Effector memory CD8-positive, alpha-beta T cell (primary cell): ENCODE measurements at places on chromosomes 3 and 15.

DNA sequence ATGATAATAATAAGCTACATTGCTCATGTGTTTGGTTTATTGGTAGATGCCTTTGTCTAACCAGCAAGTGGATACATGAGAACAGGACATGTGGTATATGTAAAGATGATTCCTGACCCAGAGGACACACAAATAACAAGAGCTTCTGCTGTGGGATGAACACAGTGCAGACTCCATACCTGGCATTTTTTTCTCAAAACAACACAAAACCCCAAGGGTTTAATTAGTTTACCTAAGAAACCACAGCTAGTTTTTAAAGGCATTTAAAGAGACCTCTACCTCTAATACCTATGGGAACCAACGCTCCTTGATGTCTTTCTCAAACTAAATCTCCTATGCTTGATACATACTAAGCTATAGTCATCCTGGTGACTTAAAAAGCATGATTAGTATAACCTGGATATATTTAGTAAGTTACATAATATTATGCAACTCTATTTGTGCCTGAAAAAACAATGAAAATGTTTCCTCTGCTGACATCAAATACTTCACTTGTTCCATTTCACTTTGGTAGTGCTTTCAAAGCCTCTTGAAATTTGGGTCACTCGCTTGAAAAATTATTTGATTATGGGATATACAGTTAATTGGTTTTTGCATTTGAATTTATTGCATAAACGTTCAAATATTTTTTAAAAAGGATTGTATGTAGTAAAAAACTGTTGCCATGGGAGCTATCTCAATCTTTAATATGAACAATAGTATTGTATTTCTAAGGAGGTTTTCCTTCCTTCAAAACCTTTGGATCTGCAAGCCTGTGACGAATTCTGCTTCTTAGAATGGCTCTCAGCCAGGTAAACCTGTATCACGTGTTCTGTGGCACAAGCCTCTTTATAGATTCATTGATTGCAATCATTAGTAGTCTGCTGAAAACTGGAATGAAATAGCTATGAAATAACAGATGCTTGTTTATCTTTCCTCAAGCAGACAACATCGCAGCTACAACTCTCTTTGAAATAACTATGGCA is 233.0 kb upstream of the KCNMB2 start:
- DNase-seq = no peak

- no peak for DNase-seq
These were observed 374.1 kb upstream of the TBL1XR1 start for GRCh38 chr3:177571271-177571943.

DNA sequence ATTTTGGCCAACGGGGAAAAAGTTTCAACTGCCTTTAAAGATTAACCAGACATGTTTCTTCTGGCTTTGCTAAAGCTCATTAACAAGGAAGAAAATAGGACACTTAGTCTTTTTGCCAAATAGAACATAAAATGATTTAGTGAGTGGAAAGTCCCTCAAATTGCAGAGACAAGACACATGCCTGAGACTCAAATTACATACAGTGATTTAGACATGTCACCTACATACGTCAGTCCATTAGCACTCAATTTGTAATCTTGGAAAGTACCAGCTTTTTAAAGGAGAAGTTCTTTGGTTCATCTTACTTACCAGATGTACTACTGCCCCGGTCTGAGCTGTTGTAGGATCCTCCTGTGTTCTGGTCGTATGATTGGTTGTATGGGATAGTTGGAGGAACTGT is 1134.2 kb downstream of the ROBO1 start:
- DNase-seq = no peak

- no peak for DNase-seq
These were observed 219.3 kb upstream of the SLCO3A1 start for GRCh38 chr15:91634179-91634578.

DNA sequence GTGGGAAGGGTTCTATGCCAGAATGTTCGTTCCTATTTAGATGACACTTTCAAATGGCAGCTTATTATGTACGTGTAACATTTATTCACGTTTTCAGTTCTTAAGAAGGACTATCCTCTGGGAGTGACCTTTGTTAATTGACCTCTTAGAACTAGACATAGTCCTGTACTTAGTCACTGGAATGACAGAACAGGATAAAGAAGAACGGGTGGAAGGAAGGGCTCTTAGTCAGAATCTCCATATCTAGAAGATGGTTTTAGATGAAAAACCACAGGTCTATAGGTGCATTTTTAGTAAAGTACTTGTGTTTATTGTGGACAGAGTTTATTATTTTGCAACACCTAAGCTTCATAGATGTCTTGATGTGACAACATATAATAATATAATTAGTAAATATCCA is 6.5 kb downstream of the METTL6 start:
- no peak for DNase-seq

- DNase-seq = no peak
These were observed 7.7 kb upstream of the SCN10A start for GRCh38 chr3:38823722-38824121.

DNA sequence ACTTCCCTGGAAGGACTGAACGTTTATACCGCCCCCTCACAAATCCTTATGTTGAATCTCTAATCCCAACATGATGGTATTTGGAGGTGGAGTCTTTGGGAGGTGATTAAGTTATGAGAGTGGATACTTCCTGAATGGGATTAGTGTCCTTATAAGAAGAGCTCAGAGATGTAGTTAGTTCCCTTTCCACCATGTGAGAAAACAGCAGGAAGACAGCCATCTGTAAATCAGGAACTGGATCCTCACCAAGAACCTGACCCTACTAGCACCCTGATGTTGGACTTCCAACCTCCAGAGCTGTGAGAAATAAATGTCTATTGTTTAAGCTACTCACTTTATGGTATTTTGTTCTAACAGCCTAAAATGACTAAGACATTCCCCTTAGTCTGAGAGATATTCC is 33.3 kb upstream of the SACM1L start:
- DNase-seq = no peak

- no peak for DNase-seq
These were observed 51.0 kb downstream of the PHC3 start for GRCh38 chr3:170130532-170130931.

DNA sequence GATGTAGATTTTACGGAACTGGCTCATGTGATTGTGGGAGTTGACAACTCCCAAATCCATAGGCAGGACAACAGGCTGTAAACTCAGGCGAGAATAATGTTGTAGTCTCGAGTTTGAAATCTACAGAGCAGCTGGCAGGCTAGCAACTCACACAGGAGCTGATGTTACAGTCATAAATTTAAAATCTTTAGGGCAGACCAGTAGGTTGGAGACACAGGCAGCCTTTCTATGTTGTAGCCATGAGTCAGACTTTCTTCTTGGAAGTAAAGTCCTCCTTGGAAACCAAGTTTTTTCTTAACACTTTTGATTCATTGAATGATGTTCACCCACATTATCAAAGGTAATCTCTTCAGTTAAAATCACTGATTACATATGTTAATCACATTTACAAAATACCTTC is 89.1 kb upstream of the ALCAM start:
- no peak for DNase-seq

DNA sequence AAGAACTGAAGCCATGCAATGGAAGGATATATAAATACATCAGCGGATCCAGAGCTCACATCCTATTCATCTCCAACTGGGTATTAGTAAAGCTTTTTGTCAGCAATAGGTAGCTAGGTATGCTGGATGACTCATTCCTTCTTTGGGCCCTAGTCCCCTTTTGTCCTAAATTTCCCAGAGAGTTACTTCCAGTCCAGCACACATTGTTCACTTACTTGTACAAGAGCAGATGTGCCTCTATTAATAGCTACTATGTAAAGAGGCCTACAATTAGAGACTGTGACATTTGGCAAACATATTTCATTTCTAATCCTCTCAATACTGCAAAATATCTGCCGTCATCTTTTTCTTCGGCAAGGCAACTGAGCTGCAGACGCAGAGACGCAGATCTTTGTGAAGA is 1.7 kb upstream of the SLC4A7 start:
- DNase-seq = no peak

- no peak for DNase-seq
These were observed 382.5 kb upstream of the CBLB start for GRCh38 chr3:106251160-106251892.

GRCh38 chr15:29570121-29570947 is 251.9 kb downstream of the TJP1 start:
- DNase-seq = no peak

GRCh38 chr3:52022323-52023100 is 26.8 kb upstream of the RPL29 start:
- DNase-seq = no peak

- no peak for DNase-seq
These were observed 1.9 kb downstream of the KBTBD8 start for GRCh38 chr3:67000009-67000408.

GRCh38 chr3:58627570-58627885 is 39.0 kb downstream of the FAM3D start:
- DNase-seq = no peak

DNA sequence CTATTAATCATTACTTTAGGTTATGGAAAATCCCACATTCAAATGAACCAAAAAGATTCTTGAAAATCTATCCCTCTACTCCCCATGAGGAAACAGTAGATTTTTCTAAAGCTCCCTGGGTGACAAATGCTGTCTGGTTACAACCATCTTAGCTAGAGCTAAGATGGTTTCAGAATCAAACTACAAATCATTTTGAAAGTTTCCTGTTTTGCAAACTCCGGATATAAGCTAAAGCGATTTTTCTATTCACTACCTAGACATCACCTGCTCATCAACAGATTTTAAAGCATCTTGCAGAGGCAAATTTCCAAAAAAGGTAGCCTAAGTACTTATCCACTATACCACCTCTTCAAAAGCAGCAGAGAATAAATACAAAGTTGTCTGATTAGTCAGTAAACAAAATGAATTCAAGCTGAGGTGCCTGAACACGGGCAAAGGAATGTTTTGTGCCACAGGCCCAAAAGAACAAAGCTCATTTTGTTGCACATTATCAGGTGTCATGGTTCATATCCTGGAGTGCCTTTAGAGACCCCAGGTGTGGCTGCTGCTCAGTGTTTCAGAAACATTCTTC is 204.9 kb downstream of the TNIK start:
- DNase-seq = no peak

- DNase-seq = no peak
These were observed 46.5 kb upstream of the LIMD1 start for GRCh38 chr3:45547764-45548680.

- DNase-seq = no peak
These were observed 3.5 kb upstream of the MNS1 start for GRCh38 chr15:56468401-56468800.

- no peak for DNase-seq
These were observed 7.8 kb downstream of the FBXL22 start for GRCh38 chr15:63605036-63605435.

- DNase-seq = no peak
These were observed 147.9 kb upstream of the DPH6 start for GRCh38 chr15:35693886-35694285.

DNA sequence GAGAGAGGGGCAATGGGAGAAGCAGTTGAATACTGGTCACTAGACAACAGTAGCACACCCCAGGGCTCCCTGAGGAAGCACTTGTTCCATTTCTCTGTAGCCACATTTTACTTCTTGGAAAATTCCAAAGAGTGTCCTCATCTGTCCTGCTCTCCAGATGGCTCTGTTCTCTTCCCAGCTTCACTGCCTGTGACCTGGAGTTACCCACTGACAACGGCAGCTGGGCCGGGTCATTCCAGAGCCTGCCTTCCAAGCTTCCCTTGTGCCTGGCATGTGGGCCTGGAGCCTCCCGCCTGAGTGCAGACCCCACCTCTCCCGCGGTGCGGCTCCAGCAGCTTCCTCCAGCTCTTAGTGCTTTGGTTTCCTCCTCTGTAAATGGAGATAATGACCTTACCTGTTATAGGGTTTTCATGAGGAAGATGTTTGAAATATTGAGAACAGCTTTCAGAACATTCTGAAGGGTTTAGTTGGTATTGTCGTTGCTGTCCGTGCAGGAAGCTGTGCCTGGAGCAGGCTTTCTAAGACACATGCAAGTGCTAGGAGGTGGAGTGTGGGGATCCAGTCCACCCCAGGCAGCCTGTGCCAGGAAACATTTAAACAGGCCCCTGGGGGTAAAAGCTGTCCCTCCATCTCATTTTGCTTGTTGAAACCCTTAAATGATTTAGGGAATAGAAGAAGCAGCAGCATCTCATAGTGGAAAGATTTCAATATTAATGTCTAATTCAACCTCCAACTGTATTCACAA is 24.8 kb downstream of the EFCC1 start:
- no peak for DNase-seq

GRCh38 chr3:186002884-186003472 is 65.2 kb upstream of the TRA2B start:
- DNase-seq = no peak

DNA sequence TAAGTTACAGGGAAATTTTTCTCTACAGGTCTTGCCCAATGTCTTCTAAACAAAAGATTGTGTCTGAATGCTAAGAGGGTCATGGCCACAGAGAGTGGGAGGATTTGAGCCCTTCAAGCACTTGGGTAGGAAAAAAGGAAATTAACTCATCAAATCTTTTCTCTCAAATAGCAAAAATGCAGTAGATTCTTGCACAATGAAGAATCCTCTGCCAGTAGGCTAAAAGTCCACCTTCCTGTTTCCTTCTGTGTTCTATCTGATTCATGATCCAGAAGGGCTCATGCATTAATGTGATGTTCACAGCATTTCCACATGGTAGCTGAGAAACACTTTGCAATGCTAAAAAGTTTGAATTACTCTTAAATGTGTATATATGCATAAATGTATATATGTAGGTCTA is 177.1 kb downstream of the CD47 start:
- DNase-seq = no peak

- DNase-seq = no peak
These were observed 1.2 kb downstream of the CCDC9B start for GRCh38 chr15:40339621-40339945.

- DNase-seq = no peak
These were observed 1126.8 kb downstream of the SI start for GRCh38 chr3:163951397-163951987.

- DNase-seq = no peak
These were observed 5.5 kb downstream of the BMF start for GRCh38 chr15:40102897-40103858.

- DNase-seq = no peak
These were observed 136.7 kb upstream of the WNT5A start for GRCh38 chr3:55623786-55624185.

DNA sequence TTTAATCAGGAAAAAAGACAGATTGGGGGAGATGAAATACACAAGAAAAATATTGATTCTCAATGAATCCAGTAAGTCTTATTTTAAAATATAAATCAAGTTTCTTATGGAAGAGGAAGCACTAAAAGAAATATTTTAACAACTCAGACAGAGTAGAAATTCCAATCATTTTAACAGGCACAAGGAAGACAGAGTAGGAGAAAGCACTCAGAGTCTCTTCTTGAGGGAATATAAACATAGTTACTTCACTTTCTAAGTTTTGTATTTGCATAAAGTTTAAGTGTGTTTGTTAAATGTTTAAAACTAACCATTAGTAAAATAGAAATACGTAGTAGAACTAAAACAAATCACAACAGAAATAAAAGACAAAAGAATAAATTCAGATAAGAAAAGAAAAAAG is 24.5 kb upstream of the RTP4 start:
- DNase-seq = no peak

GRCh38 chr15:31259562-31260252 is 66.9 kb upstream of the KLF13 start:
- no peak for DNase-seq

GRCh38 chr3:113140876-113141275 is 70.5 kb upstream of the BOC start:
- DNase-seq = no peak
